Fibroblast of lung (primary cell): ENCODE measurements at places on chromosomes 2 and 18.

DNA sequence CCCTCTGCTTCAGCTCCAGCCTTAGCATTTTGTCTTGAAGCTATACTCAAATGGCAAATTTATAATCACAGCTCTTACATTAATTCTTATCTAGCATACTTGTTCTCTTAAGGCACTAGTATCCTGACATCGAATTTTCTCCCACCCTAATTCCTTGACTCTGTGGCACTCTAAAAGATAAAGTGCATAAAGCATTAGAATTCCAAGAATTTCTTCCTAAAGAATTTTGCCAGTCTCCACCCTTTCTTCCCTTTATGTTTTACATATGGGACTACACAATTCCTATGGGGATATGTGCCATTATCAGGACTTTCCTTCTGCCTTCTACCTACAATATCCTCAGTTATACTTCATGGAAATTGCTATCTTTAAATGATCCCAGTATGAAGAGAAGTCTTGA is 560.3 kb downstream of the ARHGAP15 start:
- no peak for DNase-seq

DNA sequence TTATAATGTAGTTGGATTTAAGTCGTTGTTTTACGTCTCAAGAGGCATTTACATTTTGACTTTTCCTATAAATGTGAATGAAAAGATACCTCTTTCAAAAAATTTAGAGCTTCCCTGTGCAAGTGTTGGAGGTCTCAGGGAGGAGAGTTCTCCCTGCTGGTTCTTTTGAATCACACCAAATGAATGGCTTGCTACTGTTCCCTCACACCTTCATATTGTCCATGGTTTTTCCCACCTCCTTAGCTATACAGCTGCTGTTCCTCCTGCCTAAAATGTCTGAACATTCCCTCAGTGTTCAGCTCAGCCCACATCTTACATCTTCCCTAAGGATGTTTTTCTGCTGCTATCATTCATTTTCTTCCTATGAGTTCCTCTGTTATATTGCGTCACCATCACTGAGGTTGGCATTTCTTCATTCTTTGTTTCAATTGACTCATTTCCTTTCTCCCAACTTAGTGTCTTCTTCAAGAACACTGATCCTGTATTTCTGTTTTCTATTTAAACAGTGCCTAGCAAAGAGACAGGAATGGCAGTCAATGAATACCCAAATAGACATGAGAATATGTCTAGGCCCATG is 46.0 kb downstream of the COX7A2L start:
- peak; percentile 90 for DNase-seq

GRCh38 chr2:142104134-142104758 is 26.6 kb downstream of the LRP1B start:
- no peak for DNase-seq

- DNase-seq: no peak
These were observed 302.3 kb upstream of the FANCL start for GRCh38 chr2:58543442-58543841.

- no peak for DNase-seq
These were observed 26.5 kb downstream of the KIF1A start for GRCh38 chr2:240793313-240794177.

- DNase-seq: no peak
These were observed 31.1 kb downstream of the DSG4 start for GRCh38 chr18:31407649-31408048.

GRCh38 chr2:109038992-109039391 is 50.0 kb upstream of the EDAR start:
- DNase-seq: no peak

GRCh38 chr18:7821784-7822183 is 254.7 kb downstream of the PTPRM start:
- DNase-seq: no peak
